ENCODE measurements at places on chromosomes 3 and 15.
A peak's percentile ranks its signal among the peaks of the same experiment; 100 is the strongest.

DNA sequence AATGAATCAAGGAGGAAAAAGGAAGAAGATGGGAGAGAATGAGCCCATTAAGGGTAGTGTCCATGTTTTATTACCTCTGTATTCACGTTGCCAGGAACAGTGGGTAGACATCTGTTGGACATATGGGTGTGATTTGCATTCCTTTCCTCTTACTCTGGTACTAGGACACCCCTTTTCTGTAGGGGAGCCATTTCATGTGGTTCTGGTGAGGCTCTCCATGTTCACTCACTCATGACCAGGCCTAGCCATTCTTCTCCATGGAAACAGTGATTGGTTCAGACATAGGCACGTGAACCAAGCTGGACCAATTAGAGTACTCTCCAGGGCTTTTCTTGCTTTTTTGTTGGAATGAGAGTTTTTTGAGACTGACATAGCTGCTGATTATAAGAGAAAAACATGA lies 39.6 kb upstream of the PDCD6IP start:
- peak; percentile 63 for DNase-seq

DNA sequence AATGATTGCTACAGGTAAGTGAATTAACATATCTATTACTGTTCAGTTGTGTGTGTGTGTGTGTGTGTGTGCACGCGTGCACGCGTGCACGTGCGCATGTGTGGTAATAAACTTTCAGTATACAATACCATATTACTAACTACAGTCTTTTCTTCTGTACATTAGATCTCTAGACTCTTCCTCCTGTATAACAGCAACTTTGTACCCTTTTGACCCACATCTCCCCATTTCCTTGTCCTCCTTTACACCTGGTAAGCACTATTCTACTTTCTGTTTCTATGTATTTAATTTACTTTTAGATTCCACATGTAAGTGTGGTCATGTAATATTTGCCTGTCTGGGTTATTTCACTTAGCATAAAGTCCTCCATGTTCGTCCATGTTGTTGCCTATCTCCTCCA lies 29.1 kb upstream of the GOLIM4 start:
- DNase-seq: no peak

GRCh38 chr3:186257866-186258265 lies 104.2 kb downstream of the DGKG start:
- DNase-seq: no peak

- no peak for DNase-seq
Measured at GRCh38 chr3:102200126-102200525, 234.7 kb upstream of the ZPLD1 start.

DNA sequence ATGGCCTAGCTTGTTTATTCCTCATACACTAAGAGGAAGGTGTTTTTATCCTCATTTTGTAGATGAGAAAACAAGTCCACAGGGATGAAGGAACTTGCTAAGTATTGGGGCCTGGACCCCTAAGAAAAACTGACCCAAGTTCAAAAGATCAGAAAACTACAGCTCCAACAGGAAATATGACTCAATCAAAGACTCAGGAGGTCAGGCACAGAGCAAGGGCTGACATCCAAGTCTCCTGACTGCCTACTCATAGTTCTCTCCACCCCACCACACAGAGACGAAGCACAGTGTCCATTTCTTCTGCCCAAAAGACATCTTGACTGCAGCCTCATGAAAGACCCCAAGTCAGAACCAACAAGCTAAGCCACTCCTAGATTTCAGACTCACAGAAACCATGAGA lies 26.9 kb upstream of the TPM1 start:
- DNase-seq: no peak
